ENCODE measurements at places on chromosomes 12 and 14.

DNA sequence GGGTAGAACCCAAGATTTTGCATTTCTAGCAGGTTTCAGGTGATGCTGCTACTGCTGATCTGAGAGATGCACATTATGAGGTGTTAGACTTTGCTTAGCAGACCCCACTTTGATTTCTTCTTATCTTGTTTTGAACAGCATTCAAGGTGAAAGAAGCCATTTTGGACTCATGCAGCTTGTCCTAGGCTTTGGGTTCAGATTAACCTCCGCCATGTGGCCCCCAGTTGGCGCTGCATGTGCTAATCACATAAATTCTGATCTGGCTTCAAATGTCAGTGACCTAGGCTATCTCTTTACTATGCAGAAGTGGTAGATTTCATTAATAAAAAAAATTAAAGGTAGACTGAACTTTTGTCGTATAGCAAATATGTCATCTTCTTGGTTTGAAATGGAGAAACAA lies 89.8 kb upstream of the DYRK2 start:
- no peak for DNase-seq

DNA sequence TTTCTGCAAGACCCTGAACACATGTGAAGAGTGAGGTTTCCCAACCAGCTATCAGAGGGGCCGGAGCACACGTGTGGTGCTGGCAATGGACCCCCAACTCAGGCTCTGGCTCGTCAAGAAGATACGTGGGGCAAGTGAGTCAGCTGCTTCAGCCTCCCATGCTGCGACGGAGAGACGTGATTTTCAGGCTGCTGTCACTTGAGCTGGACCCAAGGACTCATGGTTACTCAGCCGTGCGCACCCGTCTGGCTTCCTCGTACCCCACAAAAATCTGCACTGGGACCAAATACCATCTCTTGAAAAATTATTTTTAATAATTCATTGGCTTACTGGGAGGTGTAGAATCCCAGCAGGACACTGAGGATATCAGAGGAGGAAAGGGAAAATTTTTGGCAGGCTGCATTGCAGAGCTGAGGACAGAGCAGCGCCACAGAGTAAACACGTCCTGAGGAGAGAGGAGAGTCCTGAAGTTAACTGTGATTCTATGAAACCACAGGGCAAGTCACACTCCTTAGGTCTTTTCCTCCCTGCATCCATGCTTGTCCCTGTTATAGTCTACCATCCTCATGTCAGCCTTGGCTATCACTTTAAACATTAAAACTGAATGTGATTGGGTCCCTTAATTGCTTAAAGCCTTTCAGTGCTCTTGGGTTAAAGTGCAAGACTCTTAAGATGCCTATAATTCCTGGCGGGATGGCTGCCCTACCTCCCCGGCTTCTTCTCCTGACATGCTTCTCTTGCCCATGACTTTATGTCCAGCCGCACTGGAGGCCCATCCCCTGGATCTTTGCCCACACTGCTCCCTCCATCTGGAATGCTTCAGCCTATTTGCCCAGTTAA lies 95.3 kb upstream of the SLC35F4 start:
- no peak for DNase-seq

GRCh38 chr14:20347747-20348146 lies 4.3 kb downstream of the PARP2 start:
- DNase-seq = no peak

GRCh38 chr12:70258605-70259403 lies 15.6 kb downstream of the CNOT2 start:
- DNase-seq = no peak

DNA sequence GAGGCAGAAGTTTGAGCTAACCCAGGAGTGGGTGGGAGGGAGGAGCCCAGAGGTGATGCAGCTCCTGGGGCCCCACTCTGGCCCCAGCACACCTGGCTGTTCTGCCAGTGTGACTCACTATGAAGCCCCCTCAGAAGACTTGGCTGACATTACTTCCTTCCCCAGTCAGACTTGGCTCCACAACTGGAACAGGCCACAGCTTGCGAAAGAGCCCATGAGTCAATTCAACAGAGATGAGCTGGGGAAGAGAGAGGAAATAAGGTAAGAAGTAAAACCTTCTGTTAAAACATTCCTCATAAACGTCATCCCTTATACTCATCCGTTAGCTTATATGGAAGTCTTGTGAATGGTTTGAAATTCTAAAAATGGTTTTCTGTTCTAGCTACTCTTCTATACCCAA lies 245.9 kb downstream of the ADAMTS20 start:
- no peak for DNase-seq

GRCh38 chr12:108616941-108617858 lies 16.5 kb downstream of the SELPLG start:
- no peak for DNase-seq

GRCh38 chr12:76449016-76449415 lies 100.8 kb upstream of the BBS10 start:
- no peak for DNase-seq

Measured in BE2C (cell line).